HS-27A (cell line): ENCODE measurements at places on chromosomes 12 and 14.

GRCh38 chr12:40248585-40249297, 23.9 kb downstream of the LRRK2 start:
- no peak for DNase-seq

DNA sequence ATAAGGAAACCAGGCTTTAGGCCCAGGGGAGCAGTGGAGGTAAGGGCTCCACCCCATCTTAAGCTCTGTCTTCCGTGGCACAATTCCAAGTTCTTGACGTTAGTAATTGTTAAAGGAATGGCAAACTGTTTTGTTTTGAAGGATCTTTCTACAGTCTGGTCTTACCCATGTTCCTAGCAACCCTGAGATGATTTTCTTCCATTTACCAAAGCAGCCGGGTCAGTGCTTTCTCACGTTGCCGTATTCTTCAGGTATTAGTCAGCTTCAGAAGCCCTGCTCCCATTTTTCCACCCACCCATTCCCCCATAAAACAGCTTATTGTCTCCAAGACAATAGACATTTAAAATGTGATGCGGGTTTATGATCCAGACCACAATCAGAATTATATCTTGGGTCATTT, 10.3 kb downstream of the NRIP2 start:
- no peak for DNase-seq

DNA sequence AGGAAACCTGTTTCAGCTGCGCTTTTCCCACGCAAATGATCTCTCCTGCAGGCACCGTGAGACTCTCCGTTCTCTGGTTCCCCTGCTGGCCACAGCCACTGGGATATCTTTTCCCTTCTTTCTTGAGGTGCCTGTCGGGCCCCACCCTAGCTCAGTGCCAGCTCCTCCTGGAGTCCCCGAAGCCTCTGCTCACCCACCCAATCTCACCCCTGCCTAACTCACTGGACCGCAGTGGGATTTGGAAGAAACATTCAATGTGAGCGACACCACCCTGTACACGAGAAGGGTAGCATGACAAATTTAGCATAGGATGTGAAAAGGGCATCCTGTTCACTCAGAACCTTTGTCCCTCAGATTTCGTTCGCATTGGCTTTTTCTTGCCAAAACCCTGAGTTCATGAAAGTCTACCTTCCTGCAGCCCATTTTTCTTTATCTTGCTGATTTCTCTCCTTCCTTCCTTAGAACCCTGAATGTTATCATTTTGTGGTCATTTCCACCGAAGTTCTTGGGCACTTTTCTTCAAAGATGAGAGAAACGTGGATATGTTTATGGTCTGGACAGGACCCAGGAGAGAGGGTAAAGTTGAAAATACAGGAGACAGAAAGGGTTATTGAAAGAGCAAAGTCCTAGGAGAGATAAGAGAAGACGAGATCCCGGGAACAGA, 63.6 kb upstream of the ELK3 start:
- DNase-seq = no peak

GRCh38 chr12:33794954-33795353, 227.3 kb upstream of the ALG10 start:
- no peak for DNase-seq

DNA sequence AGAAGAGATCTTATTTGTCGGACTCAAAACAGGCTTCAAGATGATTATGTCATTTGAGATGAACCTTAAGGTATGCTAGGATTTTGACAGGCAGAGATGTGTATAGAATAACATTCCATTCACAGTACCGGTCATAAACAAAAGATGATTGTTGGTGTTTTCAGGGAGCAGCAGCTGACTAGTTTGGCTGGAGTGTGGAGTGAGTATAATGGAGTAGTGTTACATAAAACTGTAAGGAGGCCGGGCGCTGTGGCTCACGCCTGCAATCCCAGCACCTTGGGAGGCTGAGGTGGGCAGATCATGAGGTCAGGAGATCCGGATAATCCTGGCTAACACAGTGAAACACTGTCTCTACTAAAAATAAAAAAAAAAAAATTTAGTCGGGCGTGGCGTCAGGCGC, 23.9 kb downstream of the SERPINA10 start:
- no peak for DNase-seq

DNA sequence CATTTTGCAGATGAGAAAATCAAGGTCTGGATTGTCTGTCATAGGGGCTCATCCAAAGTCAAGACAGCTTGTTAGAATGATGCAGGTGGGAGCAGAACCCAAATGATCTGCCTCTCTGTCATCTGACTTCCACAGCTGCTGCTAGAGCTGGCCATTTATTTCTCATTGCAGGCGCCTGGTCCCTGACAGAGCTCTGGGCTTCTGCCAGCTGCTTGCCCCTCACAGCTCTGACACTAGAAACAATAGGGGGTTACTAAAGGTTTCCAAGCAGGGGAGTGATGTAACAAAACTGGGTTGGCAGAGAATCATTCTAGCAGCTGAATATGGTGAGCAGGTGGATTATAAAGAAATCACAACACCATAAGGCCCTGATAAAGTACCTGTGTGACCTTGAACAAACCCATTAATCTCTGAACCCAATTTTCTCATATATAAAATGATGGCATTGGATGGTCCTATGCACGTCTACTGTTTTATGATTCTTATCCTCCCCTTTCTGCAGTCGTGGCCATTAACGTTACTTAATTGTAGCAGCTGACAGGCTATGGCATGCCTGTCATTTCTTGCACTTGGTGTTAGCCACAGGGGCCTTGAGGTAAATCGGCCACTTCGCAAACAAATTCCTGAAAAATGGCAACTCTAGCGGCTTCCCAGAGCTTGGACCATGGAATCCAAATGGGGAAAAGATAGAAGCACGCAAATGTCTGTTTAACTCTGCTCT, 134.6 kb downstream of the RMST start:
- DNase-seq = no peak

GRCh38 chr12:91185421-91185820, 2.8 kb upstream of the DCN start:
- DNase-seq = no peak

- DNase-seq = no peak
Measured at GRCh38 chr12:110733089-110733715, 9.5 kb downstream of the PPP1CC start.

- no peak for DNase-seq
Measured at GRCh38 chr12:110606253-110606611, 7.7 kb upstream of the TCTN1 start.

- no peak for DNase-seq
Measured at GRCh38 chr12:62519043-62519442, 52.4 kb downstream of the MON2 start.

DNA sequence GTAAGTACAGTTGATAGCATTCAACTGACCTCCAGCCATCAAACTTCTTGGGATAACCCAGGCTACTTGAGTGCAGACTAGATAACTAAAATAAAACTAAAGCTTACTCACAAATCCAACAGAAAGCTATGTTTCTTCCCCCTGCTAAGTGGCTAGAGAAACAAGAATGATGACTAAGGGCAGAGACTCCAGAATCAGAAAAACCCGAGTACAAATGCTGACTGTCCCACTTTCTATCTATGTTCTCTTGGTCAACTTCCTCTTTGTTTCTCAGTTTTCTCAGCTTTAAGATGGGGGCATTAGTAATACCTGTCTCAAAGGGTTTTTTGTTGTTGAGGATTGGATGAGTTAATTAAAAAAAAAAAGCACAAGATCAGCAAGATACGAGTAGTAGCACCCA, 6.1 kb upstream of the NUAK1 start:
- DNase-seq = no peak

DNA sequence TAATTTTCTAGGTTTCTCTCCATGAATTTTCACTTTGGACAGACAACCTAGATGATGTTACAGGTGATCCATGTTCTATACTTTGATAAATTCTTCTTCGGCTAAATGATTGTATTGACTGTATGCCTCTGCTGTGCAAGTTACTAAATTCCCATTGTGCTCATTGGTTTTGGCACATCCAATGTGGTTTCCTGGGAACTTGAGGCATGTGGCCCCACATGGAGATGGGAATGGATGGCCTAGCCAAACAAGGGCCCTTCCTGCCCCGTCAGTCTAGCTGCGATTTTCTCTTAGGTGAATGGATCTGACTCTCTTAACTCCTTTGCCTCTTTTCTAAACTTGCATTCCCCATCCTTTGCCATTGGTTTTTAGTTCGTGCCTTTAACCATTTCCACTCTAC, 186.2 kb downstream of the PELI2 start:
- DNase-seq = no peak

GRCh38 chr12:108374596-108375320, 35.6 kb upstream of the CMKLR1 start:
- no peak for DNase-seq

GRCh38 chr14:93042968-93043940, 72.5 kb downstream of the ITPK1 start:
- DNase-seq = peak; percentile 97

DNA sequence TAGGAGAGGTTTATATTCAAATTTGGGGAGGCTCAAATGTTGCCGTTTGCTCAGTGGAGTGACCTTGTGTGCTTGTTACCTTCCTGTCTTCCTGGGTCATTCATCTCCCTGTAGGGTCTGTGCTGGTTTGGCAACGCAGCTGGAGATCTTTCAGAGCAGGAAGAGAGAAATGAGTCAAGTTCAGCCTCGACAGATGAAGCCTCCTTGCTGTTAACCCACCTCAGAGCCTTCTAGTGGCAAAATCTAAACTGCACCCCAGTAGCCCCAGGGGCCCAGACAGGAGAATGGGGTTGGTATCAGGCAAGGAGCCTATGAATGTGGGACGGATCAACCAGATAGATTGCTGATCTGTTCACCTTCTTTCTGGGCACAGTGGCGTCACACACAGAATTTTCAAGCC, 999.3 kb downstream of the VRK1 start:
- DNase-seq = no peak

GRCh38 chr12:126858560-126858959, 1408.4 kb upstream of the TMEM132C start:
- no peak for DNase-seq

DNA sequence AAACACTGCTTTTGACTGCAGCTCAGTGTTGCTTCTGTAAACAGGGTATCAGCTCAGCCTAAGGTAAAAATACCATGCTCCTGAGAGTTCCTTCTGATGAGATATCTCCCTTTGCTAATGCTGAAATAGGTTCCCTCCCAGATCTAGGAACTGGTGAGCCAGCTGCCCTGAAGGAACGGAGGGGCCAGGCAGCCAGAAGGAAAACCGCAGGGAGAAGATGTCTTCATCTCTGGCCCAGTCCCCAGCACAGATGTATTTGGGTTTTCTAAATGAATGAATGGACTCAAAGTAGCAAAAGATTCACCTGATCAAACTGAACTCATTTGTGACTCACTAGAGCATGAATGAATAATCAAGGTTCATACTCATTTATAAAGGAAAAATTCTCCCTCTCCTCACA, 247.8 kb downstream of the MSRB3 start:
- no peak for DNase-seq

GRCh38 chr14:102086972-102087761, at the start of gene HSP90AA1:
Gene HSP90AA1 (minus strand): TSS chr14:102087044. CDS start chr14:102086378, 666 bp downstream.
- DNase-seq = peak; percentile 79

DNA sequence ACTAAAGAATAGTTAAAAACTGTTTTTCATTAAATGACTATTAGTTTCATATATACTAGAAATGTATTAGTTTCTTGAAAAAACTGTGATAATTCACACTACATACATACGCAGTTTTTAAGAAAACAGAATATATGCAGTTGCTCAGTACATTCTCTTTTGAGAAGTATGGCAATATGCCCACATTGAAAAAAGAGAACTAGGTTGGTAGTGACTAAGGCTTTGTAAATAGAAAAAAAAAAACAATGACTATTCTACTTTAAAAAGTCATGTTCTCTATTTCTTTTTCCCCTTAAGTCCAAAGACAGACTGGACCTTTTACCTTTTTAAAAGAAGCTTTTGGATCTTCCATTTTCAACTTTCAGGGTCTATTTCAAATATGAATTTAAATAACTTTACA, 25.0 kb downstream of the SNX6 start:
- DNase-seq = no peak

DNA sequence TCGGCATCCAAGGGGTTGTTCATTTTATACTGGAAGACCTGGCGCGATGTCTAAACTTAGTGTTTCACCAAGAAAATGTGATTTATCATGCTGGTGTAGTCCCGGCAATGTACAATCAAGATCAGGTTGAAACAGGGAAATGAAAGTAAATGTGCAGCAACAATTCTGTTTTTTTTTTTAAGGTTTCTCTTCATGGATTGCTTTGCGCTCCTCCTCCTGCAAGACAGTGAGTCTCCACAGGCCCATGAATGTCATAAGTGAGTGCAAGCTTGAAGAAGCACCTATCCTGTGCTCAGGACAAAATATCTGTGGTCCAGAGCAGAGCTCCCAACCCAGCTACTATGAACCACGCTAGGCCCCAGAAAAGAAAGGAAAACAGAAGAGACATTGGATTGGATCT, 143.4 kb downstream of the KCNK10 start:
- no peak for DNase-seq

DNA sequence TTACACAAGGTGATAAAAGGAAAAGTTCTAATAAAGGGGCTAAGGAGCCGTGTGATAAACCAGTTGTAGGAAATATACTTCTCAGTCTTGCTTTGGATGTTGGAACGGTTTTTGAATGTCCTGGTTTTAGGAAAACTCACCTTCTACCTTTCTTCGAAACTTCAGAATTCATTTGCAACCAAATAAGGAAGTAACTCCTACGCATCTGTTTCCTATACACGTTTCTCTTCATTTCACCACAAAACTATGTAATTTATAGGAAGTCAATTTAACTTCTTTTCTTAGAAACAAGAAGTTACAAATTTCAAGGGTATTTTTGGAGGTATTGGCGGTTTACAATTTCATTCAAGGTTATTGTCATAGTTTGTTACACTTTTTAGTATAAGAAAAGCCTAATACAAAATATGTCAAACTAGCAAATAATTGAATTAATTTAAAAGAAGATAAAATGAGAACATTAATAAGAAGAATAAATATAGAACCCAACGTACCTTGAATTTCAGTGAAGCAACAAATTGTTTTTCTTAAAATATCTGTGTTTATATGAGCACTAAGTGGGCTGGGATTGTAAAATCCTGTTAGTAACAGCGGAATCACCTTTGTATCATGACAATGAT, 33.2 kb upstream of the CD69 start:
- DNase-seq = no peak

GRCh38 chr14:76149196-76149595, 2.5 kb upstream of the GPATCH2L start:
- no peak for DNase-seq

DNA sequence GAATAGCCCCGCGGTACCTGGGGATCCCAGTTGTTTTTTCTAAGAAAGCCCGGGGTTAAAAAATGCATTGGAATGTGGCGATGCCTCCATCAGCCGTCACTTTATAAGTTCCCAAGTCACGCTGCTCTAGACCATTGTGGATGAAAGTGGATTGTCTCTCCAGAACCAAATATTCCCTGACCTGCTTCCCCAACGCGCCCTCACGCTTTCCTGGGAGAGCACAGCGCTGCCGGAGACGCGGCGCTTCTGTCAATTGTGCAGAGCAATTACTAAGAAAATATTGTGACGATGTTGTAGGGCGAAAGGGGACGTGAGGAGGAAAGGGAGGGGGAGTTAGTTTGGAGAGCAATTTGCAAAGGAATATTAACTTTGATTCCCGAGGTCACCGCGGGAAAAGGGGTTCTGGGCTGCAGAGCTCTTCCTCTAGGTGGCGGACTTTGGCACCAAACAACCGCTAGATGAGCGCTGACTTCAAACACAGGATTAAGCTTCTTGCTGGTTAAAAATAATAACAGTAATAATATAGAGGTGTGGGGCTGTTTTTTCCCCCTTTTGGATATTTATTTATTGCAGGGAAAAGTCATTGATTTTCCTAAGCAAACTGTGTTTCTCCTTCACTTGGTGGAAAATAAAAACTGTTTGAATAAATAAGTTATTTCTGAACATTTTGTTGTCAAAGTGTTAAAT, 9.6 kb upstream of the FOXG1 start:
- no peak for DNase-seq
